CD4-positive, CD25-positive, alpha-beta regulatory T cell (primary cell): ENCODE measurements at places on chromosomes 1 and 21.

DNA sequence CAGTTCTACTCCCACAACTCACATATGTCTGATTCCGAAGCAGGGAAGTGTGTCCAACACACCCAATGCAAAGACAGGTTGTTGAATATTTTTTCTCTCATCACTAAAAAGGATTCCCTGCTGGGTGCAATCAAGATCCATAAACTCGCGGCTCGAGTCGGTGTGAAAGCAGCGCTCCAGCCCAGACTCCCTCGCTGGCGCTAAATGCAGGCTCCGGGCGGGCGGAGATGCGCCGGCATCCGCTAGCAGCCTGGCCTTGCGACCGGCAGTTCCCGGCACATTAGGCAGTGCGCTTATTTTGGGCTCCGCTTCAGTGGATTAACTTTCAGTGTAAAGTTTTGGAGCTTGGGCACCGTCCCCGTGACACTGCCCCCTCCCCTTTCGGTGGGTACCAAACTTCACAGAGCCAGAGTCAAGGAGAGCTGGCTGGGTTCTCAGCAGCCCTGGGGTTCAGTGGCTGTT is 87.7 kb upstream of the POU3F1 start:
- no peak for DNase-seq

DNA sequence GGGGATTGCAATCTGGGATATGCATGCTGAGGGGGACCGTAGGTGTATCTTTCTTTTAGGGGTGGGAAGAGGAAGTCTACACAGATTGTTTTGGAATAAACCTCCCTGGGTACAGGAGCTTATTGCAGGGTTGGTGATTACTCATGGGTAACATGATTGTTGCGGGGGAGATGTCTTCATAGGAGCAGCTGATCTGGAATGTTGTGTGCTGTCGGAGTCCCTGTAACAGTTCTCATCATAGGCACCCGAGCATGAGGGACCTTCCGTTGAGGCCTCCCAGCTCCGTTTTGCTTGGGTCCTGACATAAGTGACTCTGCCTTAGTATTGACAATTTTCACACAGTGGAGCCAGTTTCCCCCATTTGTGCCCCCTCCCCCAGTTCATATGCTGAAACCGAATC is 4.2 kb upstream of the PRXL2B start:
- no peak for DNase-seq

GRCh38 chr1:2642131-2642559 is 9.3 kb upstream of the MMEL1 start:
- DNase-seq, result no peak

DNA sequence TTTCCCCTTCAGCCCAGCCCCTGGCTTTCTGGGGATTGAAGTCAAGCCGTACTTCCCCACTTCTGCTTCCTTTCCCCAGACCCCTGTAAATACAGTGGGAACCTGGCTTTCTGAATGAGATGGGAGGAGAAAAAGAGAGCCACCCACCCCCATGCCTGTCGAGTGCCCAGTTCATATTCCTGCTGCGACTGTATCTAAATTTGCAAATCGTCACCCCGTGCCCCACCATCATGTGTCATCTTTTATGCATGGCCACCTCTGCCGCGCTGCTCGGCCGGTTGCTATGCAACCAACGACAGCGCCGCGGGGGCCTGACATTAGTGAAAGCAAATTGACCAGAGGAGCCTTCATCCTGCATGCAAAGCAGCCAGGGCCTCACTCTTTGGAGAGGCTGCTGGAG is 143.0 kb downstream of the ELAVL4 start:
- no peak for DNase-seq

GRCh38 chr1:201491896-201492511 is 14.9 kb downstream of the CSRP1 start:
- no peak for DNase-seq

- DNase-seq, result peak; percentile 81
These were observed at the start of gene SLC45A1 for GRCh38 chr1:8317647-8318381. Gene SLC45A1, plus strand, starts transcription at chr1:8318114. Its CDS starts 6,216 bp downstream, at chr1:8324330.

DNA sequence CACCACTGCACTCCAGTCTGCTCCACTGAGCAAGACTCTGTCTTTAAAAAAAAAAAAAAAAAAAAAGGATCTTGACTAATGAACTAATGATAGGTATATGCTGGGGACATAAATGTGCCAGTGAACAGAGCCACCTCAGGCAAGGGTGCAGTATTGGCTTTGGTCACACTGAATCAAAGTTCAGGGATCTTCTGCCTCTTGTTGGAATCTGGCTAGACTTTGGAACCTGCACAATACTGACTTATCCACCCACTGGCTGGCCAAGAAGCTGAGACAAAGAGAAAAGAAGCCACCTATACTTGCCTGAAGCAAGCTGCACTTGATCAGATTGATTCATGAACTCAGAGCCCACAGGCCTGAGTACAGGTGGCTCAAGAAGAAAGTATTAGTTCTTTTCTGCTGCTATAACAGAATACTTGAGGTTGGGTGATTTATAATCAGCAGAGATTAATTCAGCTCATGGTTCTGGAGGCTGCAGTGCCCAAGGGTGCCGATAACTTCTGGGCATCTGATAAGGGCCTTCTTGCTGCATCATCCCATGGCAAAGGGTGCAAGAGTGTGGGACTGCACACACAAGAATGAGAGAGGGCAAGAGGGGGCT is 172.0 kb downstream of the FGGY start:
- DNase-seq, result no peak

DNA sequence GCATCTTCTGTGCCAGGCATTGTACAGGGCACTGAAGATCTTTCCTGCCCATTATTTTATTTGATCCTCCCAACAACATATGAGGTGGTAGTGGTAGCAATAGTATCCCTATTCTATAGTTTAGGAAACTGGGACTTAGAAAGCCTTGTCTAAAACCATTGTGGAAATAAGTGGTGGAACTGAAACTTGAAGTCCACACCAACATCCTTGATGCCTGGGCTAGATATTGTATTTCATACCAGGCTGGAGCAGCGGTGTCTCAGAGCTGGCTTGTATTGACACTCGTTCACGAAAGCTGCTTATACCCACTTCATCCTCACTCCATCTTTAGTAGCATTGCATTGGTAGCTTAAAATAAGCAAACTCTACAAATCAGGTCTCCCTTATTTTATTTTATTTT is 9.7 kb upstream of the CTSS start:
- DNase-seq, result no peak

- DNase-seq, result no peak
These were observed 143.3 kb downstream of the RPS6KC1 start for GRCh38 chr1:213194383-213194782.

DNA sequence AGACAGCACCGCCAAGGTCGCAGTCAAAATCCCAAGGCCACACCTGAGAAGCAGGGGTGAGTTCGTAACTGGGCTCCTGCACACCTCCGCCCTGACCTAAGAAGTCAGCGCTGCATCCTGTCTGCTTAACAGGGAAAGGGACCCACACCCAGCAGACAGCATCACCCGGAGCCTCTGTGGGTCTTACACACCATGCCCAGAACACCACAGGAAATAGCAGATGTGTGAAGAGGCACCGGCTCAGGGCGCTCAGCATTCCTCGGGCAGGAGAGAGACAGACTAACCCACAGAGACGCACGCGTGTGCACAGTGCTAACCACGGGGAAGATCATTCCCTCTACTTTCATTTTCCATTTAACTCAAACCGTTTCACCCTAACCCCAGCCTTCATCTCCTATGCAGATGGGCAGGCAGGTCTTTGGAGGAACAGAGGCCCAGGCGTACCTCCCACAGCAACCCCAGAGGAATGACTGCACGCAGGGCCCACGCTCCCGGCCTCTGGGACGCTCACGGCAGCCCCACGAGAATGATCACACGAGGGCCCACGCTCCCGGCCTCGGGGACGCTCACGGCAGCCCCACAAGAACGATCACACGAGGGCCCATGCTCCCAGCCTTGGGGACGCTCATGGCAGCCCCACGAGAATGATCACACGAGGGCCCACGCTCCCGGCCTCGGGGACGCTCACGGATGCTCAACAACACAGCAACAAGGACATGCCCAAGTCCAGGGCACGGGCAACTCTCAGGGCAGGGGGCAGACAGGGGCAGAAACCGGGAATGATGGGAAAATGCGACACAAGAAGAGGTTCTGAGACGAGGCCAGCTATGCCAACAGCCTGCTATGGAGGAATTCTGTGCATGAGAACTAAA is 20.9 kb downstream of the POFUT2 start:
- DNase-seq, result no peak

DNA sequence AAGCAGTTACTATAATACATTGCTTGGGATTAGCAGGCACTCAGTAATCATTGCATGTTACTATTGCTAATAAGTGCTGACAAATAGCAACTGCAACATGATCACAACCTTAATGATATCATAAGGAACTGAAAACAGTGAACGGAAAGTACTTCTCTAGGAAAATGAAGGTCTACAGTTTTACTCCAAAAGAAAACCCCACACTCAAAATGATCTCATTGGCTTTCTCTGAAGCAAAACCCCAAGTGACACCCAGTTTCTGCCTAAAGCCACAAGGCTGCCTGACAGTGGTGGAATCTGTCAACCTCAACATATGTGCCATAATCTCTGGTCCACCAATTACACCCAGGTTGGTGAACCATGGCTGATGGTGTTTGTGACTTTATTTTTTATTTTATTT is 137.6 kb downstream of the PTGER3 start:
- DNase-seq, result no peak

DNA sequence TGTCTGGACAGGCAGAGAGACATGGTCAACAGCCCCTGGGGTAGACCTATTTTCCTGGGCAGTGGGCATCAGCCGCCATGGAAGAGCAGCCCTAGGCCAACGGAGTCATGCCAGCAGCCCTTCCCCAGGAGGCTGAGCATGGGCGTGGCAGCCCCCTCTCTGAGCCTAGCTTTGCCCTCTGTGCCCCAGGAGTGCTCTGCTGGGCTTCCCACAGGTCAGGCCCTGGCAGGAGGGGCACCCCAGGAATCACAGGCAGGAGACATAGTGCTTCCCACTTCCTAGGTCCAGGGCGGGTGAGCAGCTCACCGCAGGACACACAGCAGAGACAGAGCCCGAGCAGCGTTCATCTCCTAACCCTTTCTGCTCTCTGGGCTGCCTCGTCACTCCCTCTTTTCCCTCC is 132.8 kb downstream of the GLIS1 start:
- DNase-seq, result no peak

GRCh38 chr1:14415396-14415795 is 183.1 kb upstream of the KAZN start:
- no peak for DNase-seq

- no peak for DNase-seq
These were observed 36.8 kb upstream of the DUSP10 start for GRCh38 chr1:221778535-221779142.

DNA sequence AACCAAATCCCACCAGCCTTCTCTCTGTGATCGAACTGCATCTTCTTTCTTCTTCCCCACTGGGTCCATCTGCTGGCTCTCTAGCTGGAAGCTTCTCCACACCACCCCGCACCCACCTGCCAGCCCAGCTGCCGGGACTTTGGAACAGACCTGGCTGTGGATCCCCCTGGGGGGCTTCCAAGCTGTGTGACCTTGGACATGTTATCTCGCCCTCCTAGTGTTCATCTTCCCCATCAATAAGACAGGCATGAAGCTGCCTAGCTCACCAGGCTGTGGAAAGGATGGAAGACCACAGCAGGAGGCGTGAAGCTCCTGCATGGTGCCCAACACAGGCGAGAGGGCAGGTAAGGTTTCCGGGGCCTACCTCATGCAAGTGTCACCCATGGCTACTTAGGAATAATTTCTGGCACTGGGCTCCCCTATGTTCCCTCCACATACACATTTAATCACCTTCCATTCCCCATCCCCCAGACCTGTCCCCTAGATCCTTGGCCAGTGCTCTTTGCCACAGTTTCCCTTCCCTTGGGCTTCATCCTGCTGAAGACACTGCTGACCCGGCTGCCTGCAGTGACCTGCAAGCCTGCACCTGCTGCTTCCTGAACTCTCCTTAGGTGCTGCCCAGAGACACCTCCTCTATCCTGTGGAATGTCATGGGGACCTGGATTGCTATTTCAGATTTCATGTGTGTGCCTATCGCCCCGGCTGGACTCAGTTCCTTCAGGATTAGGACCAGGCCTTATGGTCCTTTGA is 13.2 kb upstream of the C2CD2 start:
- no peak for DNase-seq

GRCh38 chr1:225936523-225936922 is 4.5 kb downstream of the LEFTY2 start:
- no peak for DNase-seq

GRCh38 chr1:222616525-222616924 is 1.4 kb upstream of the MIA3 start:
- no peak for DNase-seq

DNA sequence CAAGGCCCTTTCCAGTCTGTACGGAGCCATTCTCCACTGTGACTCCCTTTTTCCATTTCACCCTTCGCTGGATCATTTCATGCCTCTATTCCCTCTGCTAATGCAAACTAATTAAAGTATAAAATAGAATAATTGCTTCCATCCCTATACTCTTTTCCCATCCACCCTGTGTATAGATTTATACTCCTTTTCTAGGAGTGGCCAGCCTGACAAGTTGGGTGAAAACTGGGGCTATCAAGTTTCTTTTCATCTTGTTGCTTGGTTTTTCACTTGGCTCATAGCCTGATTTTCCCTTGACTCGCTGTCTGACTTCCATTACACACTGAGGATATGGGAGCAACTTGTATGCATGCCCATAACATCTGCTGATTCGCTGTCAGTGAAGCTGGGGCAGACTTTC is 107.0 kb downstream of the PLXNA2 start:
- no peak for DNase-seq

DNA sequence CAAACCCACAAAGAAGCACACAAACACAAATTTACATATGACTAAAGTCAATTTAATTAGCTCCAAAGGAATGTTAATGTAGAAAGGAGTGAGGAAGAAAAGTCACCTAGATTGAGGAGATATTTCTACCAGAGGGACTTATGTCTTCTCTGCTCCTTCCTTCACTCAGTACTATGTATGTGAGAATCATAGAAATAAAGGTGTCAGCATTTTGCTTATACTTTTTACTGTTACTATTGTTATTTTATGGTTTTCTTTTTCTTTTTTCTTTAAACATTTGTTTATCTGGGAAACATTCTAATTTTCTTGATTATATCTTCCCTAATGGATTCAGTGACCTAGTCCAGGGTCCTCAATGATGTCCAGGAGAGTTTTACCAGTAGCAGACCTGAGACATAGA is 511.9 kb upstream of the NCAM2 start:
- DNase-seq, result no peak

DNA sequence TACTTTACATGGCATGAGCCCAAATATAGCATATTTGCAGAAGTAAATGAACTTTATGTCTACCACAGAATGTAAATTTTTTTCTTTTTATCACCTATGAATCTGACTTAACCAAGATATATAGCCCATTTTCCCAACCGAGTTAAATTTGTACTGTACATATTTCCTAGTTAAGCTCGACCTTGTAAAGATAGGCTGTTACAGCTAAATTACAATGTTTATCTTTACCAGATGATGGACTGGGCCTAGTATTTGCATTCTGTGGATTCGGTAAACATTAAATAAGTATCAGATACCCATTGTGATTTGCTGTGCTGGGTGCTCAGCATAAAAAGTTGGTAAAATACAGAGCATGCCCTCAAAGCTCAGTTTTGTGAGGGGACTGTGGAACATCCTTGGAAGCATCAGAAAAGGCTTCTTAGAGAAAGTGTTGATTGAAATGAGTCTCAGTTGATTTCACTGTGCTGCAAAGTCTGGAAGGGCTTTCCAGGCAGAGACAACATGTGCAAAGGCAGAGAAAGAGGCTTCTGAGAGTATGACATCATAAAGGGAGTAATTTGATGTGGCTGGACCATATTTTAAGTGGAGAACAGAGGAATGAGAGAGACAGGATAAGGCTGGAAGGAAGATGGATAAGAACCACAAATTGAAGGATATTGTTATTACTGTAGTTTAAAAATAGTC is 27.4 kb downstream of the MORC3 start:
- no peak for DNase-seq

- DNase-seq, result no peak
These were observed 73.8 kb downstream of the CDC42BPA start for GRCh38 chr1:227244339-227245118.
